ENCODE measurements at places on chromosomes 1 and 21. TPM values are rescaled to one million over a fixed set of nuclear protein-coding genes. Genes with fewer than 3 reads are reported as not detected.

GRCh38 chr1:11285883-11286734, 13.1 kb downstream of the UBIAD1 start:
- H3K27me3 ChIP-seq, result no peaks in the 10 kb centered on the region
- no peak overlapping the region for H3K27ac ChIP-seq
- H3K4me1 ChIP-seq, result no peaks in the 10 kb centered on the region
- no peak for DNase-seq

DNA sequence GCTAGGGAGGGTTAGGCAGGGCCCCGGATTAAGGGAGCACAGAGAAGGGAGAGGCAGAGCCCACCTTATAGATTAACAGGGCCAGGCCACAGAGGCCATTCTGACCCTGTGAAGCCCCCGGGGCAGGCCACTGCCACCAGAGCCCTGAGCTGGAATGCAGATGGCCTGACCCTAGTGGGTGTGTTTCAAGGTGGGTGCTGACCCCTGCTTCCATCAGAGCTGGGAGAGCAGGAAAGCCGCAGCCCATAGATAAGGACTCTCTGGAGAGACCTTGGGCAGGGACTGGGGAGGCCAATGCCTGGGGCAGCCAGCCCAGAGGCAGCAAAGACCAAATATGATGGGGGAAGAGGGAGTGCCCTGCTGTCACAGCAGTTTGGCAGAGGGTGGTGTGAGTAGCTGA, 35.9 kb downstream of the NCMAP start:
- peaks cover 8% of the 10 kb centered on the region for H3K4me1 ChIP-seq
- H3K4me3 ChIP-seq, result no peak overlapping the region
- H3K27me3 ChIP-seq, result no peaks in the 10 kb centered on the region
- H3K27ac ChIP-seq, result no peak overlapping the region
- no peaks in the 10 kb centered on the region for H3K36me3 ChIP-seq

DNA sequence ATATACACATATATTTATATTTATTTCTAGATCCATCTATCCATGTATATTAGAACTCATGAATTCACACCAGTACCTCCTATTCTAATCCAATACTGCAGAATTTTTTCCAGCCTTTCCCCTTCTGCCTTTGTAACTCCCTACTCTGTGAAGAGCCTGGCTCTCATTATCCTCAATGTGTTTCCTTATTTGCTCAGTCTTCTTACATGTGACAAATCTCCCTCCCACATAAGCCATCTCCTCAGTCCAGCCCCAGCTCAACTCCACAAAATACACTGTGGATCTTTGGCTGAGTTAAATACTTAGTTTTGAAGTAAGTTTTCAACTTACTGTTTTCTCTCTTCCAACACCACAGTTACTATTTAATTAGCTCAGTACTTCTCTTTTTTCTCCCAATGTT, 45.7 kb downstream of the ATP5PO start:
- H3K27ac ChIP-seq, result no peak overlapping the region
- no peaks in the 10 kb centered on the region for H3K4me1 ChIP-seq
- H3K27me3 ChIP-seq, result no peaks in the 10 kb centered on the region
- no peak overlapping the region for H3K4me3 ChIP-seq
- H3K36me3 ChIP-seq, result no peaks in the 10 kb centered on the region
- no peak for DNase-seq

DNA sequence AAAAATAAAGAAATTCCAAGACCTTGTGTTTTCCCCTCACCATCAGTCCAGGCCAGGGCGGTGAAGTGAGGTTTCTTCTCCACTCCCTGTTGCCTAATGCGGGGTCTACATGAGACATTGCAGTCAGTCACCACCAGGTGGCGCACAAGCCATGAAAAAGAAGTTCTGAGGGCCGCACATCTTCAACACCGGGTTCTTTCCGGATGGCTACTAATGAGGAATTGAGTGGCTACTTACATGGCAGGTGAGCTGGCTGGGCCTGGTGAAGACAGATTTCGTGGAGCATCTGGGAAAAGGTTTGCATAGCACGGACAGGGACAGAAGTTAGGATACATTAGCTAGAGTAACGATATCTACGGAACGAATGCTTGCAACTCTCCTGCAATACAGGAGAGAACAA, 15.8 kb upstream of the S100A11 start:
- no peak overlapping the region for H3K27ac ChIP-seq
- H3K4me3 ChIP-seq, result no peak overlapping the region
- DNase-seq, result peak; percentile 64
- H3K4me1 ChIP-seq, result peaks cover 12% of the 10 kb centered on the region

GRCh38 chr1:41811051-41811795, 107.5 kb downstream of the HIVEP3 start:
- DNase-seq, result no peak
- H3K4me3 ChIP-seq, result no peak overlapping the region
- no peaks in the 10 kb centered on the region for H3K27me3 ChIP-seq
- H3K4me1 ChIP-seq, result peaks cover 25% of the 10 kb centered on the region
- no peaks in the 10 kb centered on the region for H3K36me3 ChIP-seq
- H3K27ac ChIP-seq, result no peak overlapping the region

DNA sequence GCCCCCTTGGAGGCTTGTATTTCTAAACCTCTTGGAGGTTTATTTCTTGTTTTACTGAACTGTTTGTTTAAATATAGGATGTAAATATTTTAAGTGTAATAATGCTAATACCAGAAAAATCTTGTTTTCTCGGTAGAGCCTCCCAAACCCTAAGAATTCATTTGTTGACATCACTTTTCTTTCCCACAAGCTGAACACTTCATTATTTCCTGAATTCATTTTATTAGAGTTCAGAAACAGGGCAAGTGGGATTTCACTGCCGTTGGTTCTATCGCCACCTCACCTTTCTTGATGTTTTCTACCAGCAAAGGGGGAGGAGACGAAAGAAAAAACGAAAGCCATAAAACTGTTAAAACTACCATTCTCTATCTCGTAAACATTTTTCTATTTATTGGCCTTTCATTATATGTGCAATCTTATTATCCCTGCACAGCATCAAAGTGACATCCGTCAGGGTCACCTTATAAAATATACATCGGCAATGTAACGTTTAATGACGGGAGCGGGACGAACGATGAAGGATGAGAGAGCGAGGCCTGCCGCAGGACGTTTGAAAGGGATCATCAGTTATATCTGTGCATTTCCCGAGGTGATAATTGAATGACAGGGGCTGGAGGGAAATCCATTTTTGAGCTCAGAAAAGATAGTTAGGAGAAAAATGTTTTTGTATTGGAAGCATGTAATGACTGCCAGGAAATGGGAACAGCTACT, 59.5 kb downstream of the SLC45A1 start:
- H3K4me3 ChIP-seq, result no peak overlapping the region
- no peaks in the 10 kb centered on the region for H3K36me3 ChIP-seq
- no peak overlapping the region for H3K27ac ChIP-seq
- peaks cover 2% of the 10 kb centered on the region for H3K4me1 ChIP-seq
- no peak for DNase-seq

DNA sequence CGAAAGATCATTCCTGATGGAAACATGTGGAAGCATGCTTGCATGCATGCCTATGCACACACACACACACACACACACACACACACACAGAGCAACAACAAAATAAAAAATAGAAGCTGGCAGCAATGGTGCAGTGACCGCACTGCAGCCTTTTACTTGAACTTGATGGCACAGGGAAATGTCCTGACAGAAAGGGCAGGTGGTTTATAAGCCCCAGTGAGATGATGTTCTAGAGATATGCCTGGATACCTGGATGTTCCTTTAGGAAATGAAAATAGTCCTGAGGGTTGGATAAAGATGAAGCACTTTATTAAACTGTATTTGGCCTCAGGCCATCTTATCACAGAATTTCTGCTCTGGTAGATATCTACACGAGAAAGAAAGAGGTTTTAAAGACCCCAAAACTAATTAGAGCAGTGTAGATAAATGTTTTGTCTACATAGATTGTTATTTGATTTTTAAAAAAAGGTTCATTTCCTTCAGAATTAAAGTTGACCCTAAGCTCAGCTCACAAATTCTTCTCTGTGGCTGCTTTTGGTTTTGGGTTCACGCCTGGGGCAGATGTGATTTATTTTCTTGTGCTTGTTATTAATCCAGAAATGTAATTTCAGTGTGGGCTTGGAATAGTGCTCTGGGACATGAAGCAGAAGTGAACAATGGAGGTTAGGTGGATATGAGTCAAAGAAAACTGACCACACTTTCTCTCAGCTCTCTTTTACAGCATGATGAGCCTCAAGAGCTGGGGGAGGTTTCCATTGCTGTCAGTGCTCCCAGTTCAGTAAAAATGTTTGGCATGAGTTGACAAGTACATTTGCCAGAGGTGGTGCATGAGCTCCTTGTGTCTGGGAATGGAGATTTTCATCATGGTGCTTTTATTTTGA, 22.9 kb downstream of the ADAM30 start:
- H3K36me3 ChIP-seq, result no peaks in the 10 kb centered on the region
- DNase-seq, result no peak
- no peak overlapping the region for H3K4me3 ChIP-seq
- H3K27ac ChIP-seq, result no peak overlapping the region
- H3K4me1 ChIP-seq, result no peaks in the 10 kb centered on the region
- no peaks in the 10 kb centered on the region for H3K27me3 ChIP-seq

GRCh38 chr1:17089506-17089905, 29.7 kb downstream of the PADI2 start:
- no peak overlapping the region for H3K27ac ChIP-seq
- H3K4me3 ChIP-seq, result no peak overlapping the region
- DNase-seq, result no peak
- H3K4me1 ChIP-seq, result no peaks in the 10 kb centered on the region
- no peaks in the 10 kb centered on the region for H3K27me3 ChIP-seq

DNA sequence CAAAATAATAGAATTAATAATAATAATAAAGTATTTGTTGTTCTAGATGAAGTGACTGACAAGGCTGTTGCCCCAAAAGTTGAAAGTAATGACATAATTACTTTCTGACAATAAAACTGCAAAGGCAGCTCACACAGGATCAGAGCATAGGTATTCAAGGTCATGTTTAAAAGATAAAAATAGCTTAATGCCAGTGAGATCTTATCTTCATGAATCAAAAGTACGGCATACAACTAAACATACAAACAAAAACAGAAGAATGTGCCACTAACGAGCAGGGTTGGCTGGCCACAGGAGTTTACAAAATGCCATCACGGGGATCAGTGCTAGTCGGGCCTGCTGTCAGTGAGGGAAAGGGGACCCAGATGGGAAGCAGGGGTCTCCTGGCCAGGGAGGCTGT, 22.4 kb upstream of the TMPRSS2 start:
- no peak for DNase-seq
- no peak overlapping the region for H3K4me3 ChIP-seq
- no peak overlapping the region for H3K27ac ChIP-seq
- peaks cover 3% of the 10 kb centered on the region for H3K27me3 ChIP-seq

GRCh38 chr1:2299131-2299627, 71.1 kb downstream of the SKI start:
- no peak overlapping the region for H3K4me3 ChIP-seq
- DNase-seq, result no peak
- no peaks in the 10 kb centered on the region for H3K4me1 ChIP-seq

DNA sequence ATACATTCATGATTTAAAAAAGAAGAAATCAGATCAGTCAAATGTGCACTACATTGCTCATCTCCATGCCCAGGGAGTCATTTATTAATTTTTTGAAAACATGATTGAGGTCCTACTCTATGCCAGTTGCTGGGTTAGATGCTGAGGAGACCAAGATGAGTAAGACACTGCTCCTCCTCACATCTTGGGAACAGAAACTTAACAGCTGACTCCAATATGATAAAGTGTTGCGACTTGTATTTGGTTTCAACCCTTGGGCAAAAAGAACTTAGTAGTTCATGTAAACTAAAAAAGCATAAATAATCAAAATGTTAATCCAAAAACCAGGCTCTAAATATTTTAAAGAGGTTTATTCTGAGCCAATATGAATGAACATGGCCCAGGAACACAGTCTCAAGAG, 56.9 kb downstream of the OPTC start:
- DNase-seq, result no peak
- no peak overlapping the region for H3K27ac ChIP-seq
- no peaks in the 10 kb centered on the region for H3K36me3 ChIP-seq
- peaks cover 7% of the 10 kb centered on the region for H3K4me1 ChIP-seq

DNA sequence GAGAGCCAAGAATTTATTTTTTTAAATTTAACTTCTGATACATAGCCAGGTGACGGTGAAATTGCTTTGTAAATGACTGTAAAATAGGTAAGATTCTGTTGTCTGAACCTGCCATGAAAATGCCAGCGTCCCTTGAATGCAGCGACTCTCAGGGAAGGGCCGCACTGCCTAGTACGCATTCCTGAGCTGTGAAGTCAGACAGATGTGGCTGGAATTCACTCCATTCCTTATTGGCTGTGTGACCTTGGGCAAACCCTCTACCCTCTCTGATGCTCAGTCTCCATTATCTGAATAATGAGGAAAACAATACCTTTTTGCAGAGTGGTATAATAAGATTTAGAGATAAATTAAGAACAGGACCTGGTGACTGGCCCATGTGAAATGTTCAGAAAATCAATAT, 167.1 kb upstream of the DAB1 start:
- H3K27me3 ChIP-seq, result no peaks in the 10 kb centered on the region
- no peaks in the 10 kb centered on the region for H3K4me1 ChIP-seq
- H3K27ac ChIP-seq, result no peak overlapping the region
- no peak overlapping the region for H3K4me3 ChIP-seq

- no peak overlapping the region for H3K27ac ChIP-seq
- no peaks in the 10 kb centered on the region for H3K4me1 ChIP-seq
- no peaks in the 10 kb centered on the region for H3K36me3 ChIP-seq
- DNase-seq, result no peak
- H3K27me3 ChIP-seq, result no peaks in the 10 kb centered on the region
- no peak overlapping the region for H3K4me3 ChIP-seq
These were observed 296.2 kb downstream of the LMX1A start for GRCh38 chr1:165060285-165060793.

GRCh38 chr1:26239936-26240335, 5.9 kb downstream of the CEP85 start:
- no peak for DNase-seq
- H3K4me3 ChIP-seq, result no peak overlapping the region
- H3K36me3 ChIP-seq, result peaks cover 24% of the 10 kb centered on the region
- peaks cover 17% of the 10 kb centered on the region for H3K4me1 ChIP-seq

DNA sequence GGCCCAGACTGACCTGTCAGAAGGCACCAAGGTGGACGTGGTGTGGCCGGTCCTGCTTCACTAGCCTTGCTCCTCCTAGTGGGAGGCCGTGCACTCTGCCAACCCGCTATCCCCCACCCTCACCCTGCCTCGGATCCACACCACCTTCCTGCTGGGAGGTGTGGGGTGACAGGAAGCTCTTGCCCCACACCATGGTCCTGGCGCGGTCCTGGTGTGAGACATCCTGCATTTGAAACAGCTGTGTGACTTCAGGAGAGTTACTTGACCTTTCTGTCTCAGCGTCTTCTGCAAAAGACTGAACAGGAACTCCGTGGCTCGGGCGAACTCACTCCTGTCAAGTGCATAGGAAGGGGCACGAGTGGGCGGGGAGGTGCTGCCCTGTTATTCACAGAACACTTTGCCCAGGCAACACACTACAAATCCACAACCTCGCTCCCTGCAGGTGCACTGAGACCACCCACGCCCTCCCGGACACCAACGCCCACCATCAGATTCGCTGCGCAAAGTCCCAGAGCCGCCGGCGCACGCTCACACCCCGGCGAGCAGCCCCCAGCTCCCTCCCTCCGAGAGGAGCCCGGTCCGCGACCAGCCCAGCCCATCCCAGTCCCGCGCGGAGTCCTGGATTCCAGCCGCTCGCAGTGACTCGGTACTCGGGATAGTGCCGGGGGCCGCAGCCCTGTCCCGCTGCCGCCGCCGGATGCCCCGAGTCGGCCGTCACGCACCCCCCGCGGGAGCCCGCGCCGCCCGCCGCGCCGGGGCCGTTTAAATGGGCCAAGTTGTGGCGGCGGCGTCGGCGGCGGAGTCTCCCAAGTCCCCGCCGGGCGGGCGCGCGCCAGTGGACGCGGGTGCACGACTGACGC, at the start of gene SAMD11:
TSS of gene SAMD11 (plus strand) at position 793 of the 860 bp plus-strand sequence. CDS start 509 bp downstream, outside the sequence.
- H3K27ac ChIP-seq, result peak within 1 kb of the TSS; percentile 74
- peaks cover 37% of the 10 kb centered on the region for H3K4me1 ChIP-seq
- H3K36me3 ChIP-seq, result no peaks in the 10 kb centered on the region
- H3K27me3 ChIP-seq, result peaks cover 32% of the 10 kb centered on the region
- peak; percentile 54 for DNase-seq

The TRNP1 gene
- 76.9 TPM for total RNA-seq

The KLHDC8A gene
- total RNA-seq, result 0.49 TPM

The DPH2 gene
- total RNA-seq, result 53.2 TPM

The RAB42 gene
- total RNA-seq, result not detected
